ENCODE measurements at places on chromosomes 11 and 22.
A peak's percentile ranks its signal among the peaks of the same experiment; 100 is the strongest.

- no peak for DNase-seq
Measured at GRCh38 chr11:11408436-11409221, 55.6 kb upstream of the CSNK2A3 start.

DNA sequence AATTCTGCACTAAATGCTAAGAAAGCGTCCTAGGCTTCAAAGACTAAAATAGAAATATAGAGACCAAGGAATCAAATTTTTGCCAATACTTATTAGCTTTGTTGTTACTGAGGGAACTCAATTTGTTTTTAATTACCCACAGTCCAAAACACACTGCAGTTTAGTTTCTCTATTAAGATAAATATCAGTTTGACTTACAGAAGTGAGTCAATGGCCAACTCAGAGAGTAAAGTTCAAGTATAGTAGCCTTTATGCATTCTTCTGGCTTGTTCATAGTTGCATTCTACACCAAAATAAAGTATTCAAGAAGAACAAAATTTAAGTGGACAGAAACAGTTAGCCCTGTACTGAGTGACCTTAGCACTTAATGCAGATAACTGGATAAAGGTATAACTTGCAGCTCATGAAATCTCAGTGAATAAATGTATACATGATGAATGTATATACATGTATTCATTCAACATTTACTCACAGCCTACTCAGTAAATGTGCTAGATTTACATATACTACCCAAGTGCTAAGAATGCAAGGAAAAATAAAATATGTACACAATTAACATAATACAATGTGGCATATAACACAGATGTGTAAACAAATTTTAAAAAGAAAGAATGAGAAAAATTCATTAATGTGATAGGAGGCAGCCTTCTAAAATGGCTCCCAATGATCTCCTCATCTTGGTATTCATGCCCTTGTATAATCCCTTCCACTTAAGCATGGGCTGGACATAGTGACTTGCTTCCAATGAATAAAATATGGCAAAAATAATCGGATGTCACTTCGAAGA, 9.7 kb upstream of the RNF141 start:
- DNase-seq, result no peak

DNA sequence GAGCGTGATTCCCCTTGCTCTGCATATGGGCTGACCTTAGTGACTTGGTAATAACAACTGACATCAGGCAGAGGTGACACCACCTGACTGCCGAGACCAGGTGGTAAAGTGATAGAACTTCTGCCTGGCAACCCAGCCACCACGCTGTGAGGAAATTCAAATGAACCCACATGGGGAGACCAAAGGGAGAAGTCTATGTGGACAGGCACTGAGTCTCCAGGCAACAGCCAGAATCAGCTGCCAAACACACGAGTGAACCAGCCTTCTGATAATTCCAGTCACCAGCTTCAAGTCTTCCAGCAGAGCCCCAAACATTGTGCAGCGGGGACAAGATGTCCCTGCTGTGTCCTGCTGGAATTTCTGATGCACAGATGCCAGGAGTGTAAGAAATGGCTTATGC, 29.7 kb downstream of the SPATA19 start:
- DNase-seq, result no peak

- no peak for DNase-seq
Measured at GRCh38 chr11:93288079-93288478, 42.5 kb upstream of the DEUP1 start.

GRCh38 chr22:24436553-24436952, 9.2 kb downstream of the ADORA2A start:
- no peak for DNase-seq

DNA sequence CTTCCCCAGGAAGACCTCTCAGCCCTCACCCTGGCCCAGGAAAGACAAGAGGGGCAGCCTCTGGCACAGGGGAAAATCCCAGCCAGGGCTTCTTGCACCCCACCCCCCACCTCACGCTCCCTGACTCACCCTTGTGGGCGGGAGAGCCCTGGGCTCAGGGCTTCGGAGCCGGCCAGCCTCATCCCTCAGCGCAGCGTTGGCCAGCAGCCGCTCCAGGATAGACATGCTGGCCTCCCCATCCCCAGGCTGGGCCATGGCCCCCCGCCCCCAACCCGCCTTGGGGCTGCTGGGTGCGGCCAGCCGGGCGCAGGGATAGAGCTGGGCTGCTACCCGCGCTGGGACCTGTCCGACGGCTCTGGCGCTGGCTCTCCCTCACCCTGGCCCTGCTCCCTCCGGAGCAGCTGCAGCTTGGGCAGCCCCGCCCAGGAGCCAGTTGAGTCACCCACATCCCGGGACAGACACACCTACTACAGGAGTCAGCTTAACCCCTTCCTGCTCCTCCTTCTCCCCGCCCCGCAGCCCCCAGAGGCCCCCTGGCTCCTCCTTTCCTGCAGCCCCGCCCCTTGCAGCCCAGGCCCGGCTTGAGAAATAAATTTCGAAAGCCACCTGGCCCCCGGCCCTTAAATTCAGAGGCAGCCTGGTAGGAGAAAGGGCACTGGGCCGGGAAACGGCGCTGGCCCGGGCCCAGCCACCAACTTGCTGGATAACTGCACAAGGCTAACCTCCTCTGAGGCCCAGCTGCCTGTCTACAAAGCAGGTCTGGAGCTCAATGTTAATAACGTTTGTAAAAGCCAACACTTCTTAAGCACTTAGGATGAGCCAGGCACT, 13.4 kb downstream of the TNKS1BP1 start:
- DNase-seq, result peak; percentile 53

- DNase-seq, result no peak
Measured at GRCh38 chr11:131467645-131468394, 97.4 kb downstream of the NTM start.

DNA sequence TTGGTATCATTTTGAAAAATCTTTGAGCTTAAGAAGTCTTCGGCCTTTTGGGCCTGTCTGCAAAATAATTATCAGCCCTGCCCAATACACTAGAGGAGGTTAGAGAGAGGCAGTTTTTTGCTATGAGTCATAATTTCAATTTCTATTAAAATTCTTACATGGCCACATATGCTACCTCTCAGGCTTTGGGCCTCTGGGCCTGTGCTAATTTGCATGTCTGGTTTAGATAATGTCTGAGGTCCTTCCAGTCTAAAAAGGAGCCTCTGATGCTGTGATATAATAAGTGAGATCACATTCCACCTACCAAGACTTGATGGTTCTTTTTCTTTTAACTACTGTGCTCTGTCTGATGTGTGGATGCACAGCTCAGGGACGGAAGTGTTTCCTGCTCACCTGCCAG, 70.8 kb downstream of the KCNJ1 start:
- DNase-seq, result no peak

GRCh38 chr11:99117603-99118002, 96.9 kb downstream of the CNTN5 start:
- DNase-seq, result no peak

GRCh38 chr11:128632141-128632791, 44.9 kb upstream of the ETS1 start:
- no peak for DNase-seq

GRCh38 chr11:124877910-124878758, 12.9 kb downstream of the ROBO3 start:
- DNase-seq, result no peak

DNA sequence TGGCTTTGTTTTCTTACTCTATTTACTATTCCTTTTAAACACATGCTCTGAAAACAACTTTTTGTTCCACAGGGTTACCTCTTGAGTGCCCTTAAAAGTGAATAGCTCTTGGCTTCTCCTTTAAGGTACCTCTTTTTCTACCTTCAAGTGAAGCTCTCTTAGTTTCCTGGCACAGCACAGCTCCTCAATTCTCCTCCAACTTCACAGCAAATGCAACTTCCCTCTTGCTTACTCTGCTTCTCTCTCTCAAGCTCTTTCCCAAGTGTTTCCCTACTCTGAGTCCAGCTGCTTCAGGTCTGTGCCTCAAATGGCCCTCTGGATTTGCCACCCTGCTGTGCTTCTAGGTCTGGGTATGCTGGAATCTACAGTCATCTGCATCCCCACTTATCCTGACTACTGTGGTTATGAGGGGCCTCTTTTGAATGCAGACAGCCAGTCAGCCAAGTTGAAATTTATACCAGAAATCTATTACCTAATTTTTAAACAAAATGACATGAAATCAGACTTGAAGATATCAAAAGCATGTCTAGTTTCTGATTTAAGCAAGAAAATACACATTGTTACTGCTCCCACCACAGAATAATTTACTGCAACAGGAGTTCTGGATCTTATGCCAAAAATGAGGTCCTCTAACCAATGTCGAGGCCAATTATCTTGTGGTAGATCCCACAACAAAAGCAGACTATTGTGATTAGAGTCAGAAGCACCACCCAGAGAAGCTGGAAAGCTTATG, 371.1 kb downstream of the SOX6 start:
- no peak for DNase-seq

- no peak for DNase-seq
Measured at GRCh38 chr22:32477596-32477995, 3.0 kb downstream of the FBXO7 start.

Data from stimulated activated CD8-positive, alpha-beta memory T cell treated with anti-CD3 and anti-CD28 coated beads, Interleukin-7, amount 100 ng/mL, for 24 hours (primary cell).